Activated CD4-positive, alpha-beta memory T cell treated with anti-CD3 and anti-CD28 coated beads for 36 hours (primary cell): ENCODE measurements at places on chromosomes 1 and 21.

- DNase-seq: no peak
Measured at GRCh38 chr1:15347182-15347581, 62.5 kb upstream of the EFHD2 start.

- no peak for DNase-seq
Measured at GRCh38 chr1:33140153-33141149, 41.4 kb downstream of the TRIM62 start.

DNA sequence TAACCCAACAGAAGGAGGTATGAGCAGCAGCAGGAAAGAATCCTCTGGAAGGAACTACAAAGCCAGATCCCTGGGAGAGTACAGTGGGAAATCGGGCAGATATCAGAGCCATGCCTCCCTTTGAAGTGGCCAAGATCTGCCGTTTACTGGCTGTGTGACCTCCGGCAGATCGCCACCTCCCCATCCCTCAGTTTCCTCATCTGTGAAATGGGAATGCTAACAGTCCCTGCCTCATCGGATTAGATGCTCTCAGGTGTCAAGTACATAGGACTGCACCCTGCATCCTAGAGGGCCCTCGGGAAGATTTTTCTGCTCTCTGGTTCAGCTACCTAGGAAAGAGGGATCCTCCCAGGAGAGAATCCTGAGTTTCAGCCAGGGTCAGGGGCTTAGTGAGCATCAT is 60.6 kb upstream of the EFHD2 start:
- DNase-seq: no peak

DNA sequence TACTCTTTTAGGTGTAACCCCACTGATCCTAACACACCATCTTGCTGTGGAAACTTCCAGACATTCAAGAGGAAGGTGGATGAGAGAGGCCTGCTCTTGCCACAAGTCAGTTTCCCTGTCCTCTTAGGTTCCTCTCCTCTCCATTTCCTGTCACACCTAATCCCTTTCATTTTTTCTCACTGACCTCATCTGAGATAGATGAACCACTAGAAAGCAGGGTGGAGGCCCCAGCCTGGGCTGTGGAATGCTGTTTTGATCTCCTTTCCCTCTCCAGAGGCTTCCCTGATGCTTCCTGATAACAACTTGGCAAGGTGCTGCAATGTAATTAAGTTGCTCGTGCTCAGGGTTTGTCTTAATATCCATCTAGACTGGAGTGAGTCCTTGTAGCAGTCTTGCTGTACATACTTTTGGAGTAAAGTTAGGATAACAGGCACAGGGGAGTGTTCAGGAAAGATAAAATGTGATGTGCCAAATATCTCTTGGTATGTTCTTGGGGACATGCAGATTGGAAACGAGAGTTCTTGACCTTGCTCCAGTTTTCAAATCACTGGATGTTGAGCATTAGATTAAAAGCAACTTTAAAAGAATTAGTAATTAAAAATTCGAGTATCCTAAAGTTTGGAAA is 11.2 kb downstream of the LRRC42 start:
- DNase-seq: no peak
